ENCODE measurements at places on chromosomes 6 and 20.
A peak's percentile ranks its signal among the peaks of the same experiment; 100 is the strongest.

- DNase-seq = no peak
Measured at GRCh38 chr6:164825386-164825785, 484.0 kb downstream of the C6orf118 start.

DNA sequence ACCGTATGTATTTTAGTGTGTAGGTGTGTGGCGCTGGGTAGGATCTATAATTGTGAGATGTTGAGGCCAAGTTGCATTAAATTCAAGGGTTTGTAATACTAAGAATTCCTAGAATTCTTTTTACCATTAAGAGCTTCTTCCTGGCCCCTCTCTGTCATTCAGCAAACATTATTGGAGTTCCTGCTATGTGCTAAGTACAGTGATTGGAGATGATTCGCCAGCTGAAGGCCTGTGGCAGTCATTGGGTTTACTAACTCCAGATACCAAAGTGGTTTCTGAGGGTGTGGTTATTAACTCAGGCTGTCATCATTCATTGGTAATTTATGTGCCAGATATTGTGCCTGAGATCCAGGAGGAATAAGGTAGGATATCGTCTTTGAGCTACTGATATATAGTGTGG is 167.1 kb downstream of the LAMA2 start:
- DNase-seq = no peak

DNA sequence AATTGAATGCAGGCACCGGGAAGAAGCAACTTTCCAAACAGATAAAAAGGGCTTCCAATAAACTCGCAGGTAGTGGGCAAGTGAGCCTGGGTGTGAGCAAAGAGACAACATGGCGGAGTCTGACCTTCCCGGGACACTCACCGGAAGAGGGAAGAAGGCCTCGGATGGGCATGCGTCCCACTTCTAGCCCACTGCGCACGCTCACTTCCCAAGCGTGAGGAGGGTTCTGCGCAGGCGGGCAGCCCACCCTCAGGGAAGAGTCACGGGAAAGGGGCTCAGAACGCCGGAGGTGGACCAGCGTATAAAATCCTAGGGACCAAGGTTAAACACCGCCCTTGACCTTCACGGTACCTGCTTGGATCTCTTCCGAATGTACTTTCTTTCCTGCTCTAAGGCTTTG is 95.5 kb upstream of the AFDN start:
- DNase-seq = no peak

DNA sequence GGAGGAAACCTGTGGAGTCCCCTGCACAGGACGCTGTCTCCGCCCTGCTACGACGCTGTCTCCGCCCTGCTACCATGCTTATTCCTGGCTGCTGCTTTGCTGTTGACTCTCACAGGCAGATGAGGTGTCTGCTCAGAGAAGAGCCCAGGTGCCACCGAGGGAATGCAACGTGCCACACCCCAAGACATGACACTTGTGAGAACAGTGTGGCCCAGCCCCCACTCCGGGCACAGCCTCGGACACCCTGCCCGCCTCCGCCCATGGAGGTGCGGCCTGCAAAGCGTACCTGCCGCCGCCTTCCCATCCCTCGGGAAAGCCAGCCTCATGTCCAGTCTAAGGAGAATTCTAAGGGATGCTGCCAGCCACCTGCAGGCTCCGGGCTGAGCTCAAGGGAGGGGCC is 15.6 kb upstream of the MRGBP start:
- DNase-seq = no peak

DNA sequence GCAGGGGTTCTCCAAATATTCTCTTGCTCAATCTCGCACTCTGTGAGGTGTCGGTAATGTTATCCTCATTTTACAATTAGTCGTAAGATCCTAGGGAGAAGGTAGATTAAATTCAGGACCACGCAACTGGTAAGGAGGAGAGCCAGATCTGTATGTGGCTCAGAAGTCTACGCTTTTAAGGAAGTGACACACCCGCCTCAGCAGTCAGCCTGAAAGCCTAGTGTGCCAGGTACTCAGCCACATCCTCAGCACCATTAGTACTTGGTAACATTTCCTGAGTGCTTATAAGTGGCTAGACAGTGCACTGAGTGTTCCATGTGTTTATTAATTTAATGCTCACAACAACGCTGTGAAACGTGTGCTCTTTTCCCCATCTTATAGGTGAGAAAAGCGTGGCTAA is 63.7 kb downstream of the DHX35 start:
- DNase-seq = peak; percentile 14

- DNase-seq = no peak
Measured at GRCh38 chr20:31862506-31862905, 7.8 kb downstream of the DUSP15 start.

GRCh38 chr6:80133020-80133419 is 26.5 kb downstream of the BCKDHB start:
- peak; percentile 8 for DNase-seq

- no peak for DNase-seq
Measured at GRCh38 chr20:53806683-53807401, 213.2 kb upstream of the ZNF217 start.

DNA sequence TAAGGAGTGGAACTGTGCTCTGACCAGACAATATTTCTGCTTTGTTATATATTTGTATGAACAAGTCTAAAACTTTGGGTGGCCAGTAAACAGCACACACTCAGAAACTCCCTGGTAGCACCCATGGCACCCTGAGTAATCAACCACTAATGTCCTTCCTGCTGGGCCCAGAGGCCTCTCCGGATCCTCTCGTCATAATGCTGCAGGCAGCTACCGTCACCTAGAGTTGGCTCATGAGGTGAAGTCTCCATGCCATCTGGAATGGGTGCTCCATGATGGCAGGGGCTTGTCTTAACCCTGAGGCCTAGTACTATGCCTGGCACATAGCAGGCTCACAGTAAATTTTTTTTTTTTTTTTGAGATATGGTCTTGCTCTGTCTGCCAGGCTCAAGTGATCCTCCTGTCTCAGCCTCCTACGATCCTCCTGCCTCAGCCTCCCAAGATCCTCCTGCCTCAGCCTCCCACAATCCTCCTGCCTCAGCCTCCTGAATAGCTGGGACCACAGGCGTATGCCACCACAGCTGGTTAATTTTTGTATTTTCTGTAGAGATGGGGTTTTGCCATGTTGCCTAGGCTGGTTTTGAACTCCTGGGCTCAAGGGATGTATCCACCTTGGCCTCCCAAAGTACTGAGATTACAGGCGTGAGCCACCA is 3.0 kb upstream of the SDCBP2 start:
- no peak for DNase-seq

DNA sequence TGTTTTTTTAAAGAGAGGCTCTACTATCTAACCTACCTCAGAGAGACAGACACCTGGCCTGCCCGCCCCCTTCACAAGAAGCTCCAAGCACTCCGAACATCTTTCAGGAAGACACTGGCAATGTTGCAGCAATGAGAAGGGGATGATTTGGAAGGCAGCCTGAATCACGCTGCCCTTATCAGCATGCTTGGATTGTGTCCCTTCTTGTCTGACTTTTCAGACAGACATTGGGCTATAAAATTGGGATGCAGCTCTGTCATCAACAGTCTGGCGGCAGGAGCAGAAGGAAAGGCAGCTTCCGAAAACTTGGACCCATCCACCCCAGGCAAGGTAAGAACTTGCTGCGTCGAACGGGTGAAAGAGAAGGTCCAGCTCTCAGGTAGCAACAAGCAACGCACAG is 56.0 kb downstream of the CDK5RAP1 start:
- no peak for DNase-seq

DNA sequence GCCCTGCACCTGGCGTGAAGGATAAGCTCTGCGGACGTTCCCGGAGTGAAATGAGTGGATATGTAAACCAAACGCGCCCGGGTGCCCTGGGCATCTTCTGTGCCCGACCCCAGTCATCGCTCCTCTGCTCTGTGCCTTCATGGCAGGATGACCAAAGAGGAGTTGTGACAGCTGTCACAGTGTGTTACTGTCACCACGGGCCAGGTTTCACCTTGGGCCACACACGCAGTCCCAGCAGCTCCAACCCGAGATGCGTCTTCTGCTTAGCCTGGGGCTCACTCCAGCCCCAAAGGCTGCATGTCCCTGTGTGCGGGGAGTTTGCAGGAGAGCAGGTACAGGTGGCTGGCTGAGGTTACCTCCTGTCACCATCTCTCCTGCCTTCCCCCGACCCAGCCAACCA is 311.6 kb downstream of the BMP7 start:
- DNase-seq = no peak

GRCh38 chr6:106557837-106558236 is 71.5 kb downstream of the RTN4IP1 start:
- no peak for DNase-seq

GRCh38 chr6:126535595-126535994 is 195.7 kb downstream of the CENPW start:
- no peak for DNase-seq

DNA sequence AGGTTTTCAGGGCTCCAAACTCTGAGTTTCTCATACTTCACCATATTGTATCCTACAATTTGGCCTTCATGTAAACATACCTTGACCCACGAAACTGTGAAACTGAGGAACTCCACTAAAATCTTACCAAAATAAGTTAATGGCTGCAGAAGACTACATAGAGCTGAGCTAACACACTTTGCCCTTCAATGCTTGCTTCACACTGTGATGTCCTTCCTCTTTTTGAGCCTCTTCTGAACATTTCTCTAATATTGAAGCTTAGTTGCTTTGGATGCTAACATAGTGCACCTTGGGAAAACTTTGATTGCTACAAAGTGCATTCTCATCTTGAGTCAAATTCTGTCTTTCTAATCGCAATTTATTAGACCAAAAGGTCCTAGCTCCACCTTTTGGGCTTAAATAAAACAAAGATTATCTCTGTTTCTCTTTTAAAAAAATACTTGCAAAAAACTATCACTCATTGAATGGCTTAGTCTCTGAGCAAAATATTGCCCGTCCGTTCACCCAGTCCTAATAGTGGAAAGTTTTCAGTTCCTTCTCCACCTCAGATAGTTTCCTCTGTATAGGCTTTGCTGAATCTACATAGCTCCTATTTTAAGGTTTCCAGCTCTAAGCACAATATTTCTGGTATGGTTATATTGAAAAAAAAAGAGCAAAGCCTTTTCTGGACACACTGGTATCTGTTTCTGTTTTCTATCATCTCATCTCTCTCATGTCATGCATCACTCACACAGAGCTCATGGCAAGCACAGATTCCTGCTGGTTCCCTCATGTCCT is 494.6 kb downstream of the RFPL4B start:
- DNase-seq = no peak

GRCh38 chr20:61799394-61799923 is 266.2 kb downstream of the TAF4 start:
- no peak for DNase-seq

GRCh38 chr6:128422200-128422599 is 98.2 kb downstream of the PTPRK start:
- DNase-seq = no peak

DNA sequence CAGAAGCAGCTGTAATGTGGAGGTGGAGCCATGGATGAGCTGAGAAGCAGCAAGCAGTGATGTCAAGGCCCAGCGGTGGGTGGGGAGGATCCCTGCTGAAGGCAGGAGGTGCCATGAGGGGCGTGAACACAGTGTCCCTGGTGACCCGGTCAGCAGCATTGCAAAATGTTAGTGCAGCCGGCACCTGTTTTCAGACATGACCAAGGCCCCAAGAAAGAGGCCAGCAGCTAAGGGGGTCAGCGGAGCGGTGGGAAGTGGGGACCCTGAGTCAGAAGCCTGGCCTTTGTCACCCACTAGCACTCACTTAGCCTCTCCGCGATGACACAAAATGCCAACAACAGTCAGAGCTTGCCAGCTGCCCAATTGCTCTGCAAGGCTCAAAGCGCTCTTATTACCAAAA is 51.9 kb downstream of the TMEM242 start:
- no peak for DNase-seq

- no peak for DNase-seq
Measured at GRCh38 chr6:20729086-20729485, 194.8 kb downstream of the CDKAL1 start.

GRCh38 chr6:27332692-27333641 is 20.9 kb upstream of the POM121L2 start:
- DNase-seq = peak; percentile 43

DNA sequence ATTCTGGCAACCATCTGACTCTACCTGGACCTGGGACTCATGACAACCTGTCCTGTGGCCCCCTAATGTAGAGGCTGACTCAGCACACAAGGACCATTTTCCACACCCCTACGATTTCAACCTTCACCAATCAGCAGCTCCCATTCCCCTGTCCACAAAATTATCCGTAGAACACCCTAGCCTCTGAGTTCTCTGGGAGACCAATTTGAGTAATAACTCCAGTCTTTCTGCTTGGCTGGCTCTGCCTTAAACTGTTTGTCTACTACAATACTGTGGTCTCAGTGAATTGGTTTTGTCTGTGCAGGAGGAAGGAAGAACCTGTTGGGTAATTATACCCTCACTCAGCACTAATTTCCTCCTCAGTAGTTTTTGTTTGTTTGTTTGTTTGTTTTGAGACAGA is 99.3 kb upstream of the MRPS10 start:
- DNase-seq = no peak

- no peak for DNase-seq
Measured at GRCh38 chr6:119243037-119243436, 106.5 kb downstream of the MAN1A1 start.

- DNase-seq = no peak
Measured at GRCh38 chr20:46706242-46706641, 3.2 kb upstream of the SLC2A10 start.

GRCh38 chr20:20233041-20233514 is 134.8 kb upstream of the INSM1 start:
- DNase-seq = no peak

GRCh38 chr20:18734525-18735189 is 78.9 kb upstream of the SCP2D1 start:
- no peak for DNase-seq

- DNase-seq = peak; percentile 12
Measured at GRCh38 chr6:16239798-16240123, 1.4 kb downstream of the GMPR start.

DNA sequence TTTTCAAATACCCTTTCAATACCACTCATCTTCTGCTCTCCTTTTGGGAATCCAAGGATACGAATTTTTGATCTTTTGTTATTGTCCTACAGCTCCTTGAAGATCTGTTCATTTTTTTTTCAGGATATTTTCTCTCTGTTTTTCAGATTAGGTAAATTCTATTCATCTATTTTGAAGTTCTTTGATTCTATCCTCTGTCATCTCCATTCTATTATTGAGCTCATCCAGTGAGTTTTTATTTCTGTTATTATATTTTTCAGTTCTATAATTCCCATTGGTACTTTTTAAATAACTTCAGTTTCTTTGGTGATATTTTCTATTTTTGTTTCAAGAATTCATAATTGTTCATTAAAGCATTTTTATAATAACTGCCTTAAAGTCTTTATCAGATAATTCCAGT is 14.7 kb upstream of the ADTRP start:
- no peak for DNase-seq

DNA sequence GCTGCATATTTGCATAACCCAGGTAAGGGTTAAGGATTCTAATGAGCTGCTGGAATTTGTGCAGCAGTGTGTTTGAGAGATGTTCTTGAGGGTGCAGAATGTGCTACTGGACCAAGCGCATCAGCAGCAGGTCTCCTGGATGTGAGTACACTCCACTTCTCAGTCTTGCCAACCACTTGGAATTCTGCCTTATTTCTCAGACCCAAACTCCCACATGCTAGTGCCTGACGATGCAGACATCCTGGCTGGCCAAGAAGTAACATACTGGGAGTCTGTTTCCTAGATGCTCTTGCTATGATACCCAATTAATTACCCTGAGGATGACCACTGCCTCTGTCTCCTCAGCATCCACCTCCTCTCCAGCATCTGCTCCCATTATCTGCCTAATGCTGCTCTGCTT is 186.6 kb downstream of the MOXD1 start:
- DNase-seq = no peak

GRCh38 chr6:106163446-106163965 is 77.4 kb downstream of the PRDM1 start:
- DNase-seq = peak; percentile 71

Data from stimulated activated CD4-positive, alpha-beta T cell treated with anti-CD3 and anti-CD28 coated beads, Interleukin-1b, Interleukin-23, amount 100 ng/mL, for 48 hours (primary cell).